ENCODE measurements at places on chromosomes 5 and 9. TPM values are rescaled to one million over a fixed set of nuclear protein-coding genes. Genes with fewer than 3 reads are reported as not detected.

ANKRD18B gene
- total RNA-seq = 0.49 TPM

TAF11L10 gene
- not detected for total RNA-seq

TAF11L11 gene
- total RNA-seq = not detected

ROR2 gene
- total RNA-seq = not detected

IL9 gene
- total RNA-seq = not detected

IFNA2 gene
- total RNA-seq = not detected

PCDHA3 gene
- total RNA-seq = under 0.01 TPM

LHX3 gene
- total RNA-seq = not detected

QRFP gene
- total RNA-seq = not detected

MYORG gene
- 3.9 TPM for total RNA-seq

PCDHGA1 gene
- 0.32 TPM for total RNA-seq

BICD2 gene
- 36.4 TPM for total RNA-seq

LRSAM1 gene
- total RNA-seq = 13.6 TPM

IFNW1 gene
- total RNA-seq = not detected

SLC36A3 gene
- total RNA-seq = not detected

TNC gene
- 1.6 TPM for total RNA-seq

OTULINL gene
- total RNA-seq = 0.49 TPM

TMEM8B gene
- 0.57 TPM for total RNA-seq

HAND1 gene
- not detected for total RNA-seq

HRCT1 gene
- total RNA-seq = 0.32 TPM

PTGES gene
- 0.32 TPM for total RNA-seq

TMEM215 gene
- total RNA-seq = not detected

PGM5 gene
- 108 TPM for total RNA-seq

SLC22A5 gene
- 5.2 TPM for total RNA-seq

TSC1 gene
- 12.8 TPM for total RNA-seq

SNCAIP gene
- total RNA-seq = 30.0 TPM

PDE8B gene
- not detected for total RNA-seq

TMEFF1 gene
- total RNA-seq = 3.6 TPM

TXNDC8 gene
- total RNA-seq = not detected

SPAAR gene
- total RNA-seq = 5.8 TPM

BTNL8 gene
- total RNA-seq = not detected
